Fibroblast of pulmonary artery (primary cell): ENCODE measurements at places on chromosomes 3 and 15.

- DNase-seq = no peak
Measured at GRCh38 chr3:81068546-81068945, 692.9 kb downstream of the GBE1 start.

DNA sequence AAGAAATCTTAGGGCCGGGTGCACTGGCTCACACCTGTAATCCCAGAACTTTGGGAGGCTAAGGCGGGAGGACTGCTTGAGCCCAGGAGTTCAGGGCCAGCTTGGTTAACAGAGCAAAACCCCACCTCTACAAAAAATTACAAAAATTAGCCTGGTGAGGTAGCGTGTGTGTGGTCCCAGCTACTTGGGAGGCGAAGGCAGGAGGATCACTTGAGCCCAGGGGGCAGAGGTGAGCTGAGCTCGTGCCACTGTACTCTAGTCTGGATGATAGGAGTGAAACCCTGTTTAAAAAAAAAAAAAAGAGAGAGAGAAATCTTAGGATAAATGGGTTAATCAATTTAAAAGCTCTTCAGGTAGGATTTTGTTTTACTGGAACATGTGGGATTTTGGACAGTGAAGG is 31.2 kb upstream of the DUT start:
- DNase-seq = no peak

GRCh38 chr3:89571707-89572106 is 464.3 kb downstream of the EPHA3 start:
- DNase-seq = no peak

DNA sequence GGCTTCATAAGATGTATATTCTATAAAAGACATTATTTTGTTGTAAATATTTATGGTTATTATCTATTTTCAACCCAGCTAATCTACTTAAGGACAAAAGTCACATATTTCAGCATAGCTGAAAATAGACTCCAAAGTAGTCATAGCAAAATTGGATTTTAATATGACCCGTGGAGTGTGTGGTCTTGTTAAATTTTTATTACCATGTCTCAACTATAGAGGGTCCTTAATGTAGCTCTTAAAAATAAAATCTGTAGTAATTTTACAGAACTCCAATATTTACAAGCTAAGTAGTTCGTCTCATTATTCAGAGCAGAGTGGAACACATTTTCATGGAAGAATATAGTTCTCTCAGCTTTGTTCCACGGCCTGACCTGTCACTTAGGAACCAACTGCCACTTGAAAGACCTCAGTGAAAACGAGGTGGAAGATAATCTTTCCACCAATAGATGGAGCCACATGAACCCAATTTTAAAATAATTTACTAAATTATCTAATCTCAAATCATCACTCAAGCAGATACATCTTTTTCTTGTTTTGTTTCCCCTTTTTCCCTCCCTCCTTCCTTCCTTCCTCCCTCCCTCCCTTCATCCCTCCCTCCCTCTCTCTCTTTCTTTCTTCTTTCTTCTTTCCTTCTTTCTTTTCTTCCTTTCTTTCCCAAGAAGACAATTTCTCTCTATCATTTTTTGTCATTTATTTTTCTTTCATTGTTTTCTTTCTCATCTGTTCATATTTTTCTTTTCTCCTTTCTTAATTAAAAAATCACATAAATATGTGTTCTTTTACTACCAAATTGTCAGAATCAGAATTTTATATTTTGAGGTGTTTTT is 97.2 kb downstream of the CLDN1 start:
- peak; percentile 48 for DNase-seq

DNA sequence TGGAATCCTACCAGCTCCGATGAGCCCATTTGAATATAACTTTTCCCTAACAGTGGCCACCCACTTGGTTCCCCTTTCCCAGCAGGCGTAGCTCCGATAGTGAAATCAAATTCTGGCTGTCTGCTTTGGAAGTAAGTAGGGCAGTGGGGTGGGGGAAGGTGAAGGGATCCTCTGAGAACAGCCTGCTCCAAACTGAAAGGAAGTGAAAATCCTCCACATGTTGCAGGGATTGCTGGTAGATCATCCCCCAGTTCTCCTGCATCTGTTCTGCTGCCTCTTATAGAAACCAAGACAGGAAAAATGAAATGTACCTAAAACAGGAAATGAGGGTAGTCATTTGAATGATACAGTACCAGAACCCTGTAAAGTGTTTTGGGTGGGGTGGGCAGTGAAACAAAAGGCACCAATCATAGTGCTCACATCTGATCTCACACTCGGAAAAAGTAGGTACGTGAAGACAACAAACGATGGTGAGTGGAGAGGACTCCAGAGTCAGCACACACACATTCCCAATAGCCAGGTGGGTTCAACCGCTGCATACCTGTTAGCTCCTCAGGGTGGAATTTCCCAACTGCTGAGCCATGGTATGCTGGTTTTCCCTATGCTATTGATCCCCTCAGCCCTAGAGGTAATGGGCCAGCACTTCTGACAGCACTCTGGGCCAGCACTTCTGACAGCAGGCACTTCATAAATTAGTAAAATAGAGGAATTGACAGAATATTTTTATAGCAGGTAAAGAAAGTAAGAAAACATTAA is 304.9 kb upstream of the ADAMTS9 start:
- no peak for DNase-seq

GRCh38 chr3:2967871-2968270 is 142.3 kb downstream of the IL5RA start:
- no peak for DNase-seq

DNA sequence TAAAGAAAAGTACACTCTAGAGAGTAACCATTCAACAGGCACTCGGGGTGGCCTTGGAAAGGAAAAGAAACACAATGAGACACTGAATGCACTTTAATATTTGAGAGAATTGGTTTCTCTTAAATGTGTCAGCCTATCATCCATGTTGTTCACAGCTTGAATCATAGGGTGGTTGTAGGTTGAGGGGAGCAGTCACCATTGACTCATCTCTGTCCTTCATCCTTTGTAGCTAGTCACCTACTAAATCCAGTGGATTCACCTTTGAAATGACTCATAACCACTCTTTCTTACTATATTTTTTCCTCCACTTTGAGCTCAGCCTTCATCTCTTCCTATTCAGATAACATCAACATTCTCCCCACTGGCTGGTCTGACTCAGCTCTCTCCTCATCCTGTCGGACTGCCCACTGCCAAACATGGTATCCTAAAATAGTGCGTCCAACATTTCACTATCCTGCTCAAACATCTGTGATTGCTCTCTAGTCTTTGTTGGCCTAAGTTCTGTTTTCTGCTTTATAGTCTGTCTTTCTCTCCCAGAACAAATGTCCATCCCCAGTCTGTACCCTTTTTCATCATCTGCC is 182.7 kb upstream of the GADL1 start:
- DNase-seq = peak; percentile 84

- peak; percentile 23 for DNase-seq
Measured at GRCh38 chr15:34514251-34514670, 69.2 kb downstream of the GOLGA8B start.

GRCh38 chr15:52378746-52379394 is 83.3 kb upstream of the MYO5C start:
- no peak for DNase-seq

DNA sequence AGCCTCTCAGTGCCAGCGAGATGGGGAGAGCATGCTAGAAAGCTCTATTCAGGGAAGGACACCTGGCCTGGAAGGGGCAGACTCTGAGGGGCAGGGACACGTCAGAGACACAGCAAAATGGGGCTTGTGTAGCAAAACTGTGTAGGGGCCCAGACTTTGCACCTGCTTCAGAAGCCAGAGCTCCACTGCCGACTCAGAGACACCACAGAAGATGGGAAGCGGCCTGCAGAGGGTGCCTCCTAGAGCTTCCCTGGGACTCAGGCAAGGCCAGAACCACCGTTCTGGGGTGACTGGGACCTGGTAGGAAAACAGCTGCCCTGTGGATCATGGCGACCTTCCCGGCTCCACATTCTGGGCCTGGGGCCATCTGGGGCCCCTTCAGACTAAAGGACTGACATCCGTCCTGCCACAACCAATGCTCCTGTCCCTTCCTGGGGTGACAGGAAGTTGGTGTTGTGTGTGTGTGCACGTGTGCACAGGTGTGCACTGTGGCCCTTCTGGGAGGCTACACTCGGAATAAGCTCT is 17.4 kb upstream of the TKT start:
- no peak for DNase-seq

GRCh38 chr3:9078561-9079240 is 115.4 kb upstream of the RAD18 start:
- DNase-seq = no peak

GRCh38 chr3:146537603-146538002 is 6.8 kb downstream of the PLSCR1 start:
- peak; percentile 47 for DNase-seq

DNA sequence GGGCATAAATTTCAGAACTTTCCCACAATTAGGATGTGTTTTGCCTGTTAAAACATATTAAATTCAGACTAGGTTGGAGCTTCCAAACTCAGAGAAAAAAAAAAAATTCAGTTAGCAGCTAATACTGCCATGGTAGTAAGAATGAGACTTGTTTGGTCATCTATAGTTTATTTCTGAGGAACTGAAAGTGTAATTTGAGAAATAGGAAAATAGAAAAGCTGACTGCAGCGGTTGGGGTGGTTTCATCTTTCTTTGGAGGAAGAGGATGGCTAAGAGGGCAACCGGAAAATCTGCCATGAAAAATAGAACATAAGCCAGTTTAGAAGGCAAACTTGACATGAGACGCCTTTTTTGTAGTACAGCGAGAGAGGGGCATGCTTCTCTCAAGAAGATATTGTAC is 371.2 kb upstream of the ROBO2 start:
- no peak for DNase-seq

DNA sequence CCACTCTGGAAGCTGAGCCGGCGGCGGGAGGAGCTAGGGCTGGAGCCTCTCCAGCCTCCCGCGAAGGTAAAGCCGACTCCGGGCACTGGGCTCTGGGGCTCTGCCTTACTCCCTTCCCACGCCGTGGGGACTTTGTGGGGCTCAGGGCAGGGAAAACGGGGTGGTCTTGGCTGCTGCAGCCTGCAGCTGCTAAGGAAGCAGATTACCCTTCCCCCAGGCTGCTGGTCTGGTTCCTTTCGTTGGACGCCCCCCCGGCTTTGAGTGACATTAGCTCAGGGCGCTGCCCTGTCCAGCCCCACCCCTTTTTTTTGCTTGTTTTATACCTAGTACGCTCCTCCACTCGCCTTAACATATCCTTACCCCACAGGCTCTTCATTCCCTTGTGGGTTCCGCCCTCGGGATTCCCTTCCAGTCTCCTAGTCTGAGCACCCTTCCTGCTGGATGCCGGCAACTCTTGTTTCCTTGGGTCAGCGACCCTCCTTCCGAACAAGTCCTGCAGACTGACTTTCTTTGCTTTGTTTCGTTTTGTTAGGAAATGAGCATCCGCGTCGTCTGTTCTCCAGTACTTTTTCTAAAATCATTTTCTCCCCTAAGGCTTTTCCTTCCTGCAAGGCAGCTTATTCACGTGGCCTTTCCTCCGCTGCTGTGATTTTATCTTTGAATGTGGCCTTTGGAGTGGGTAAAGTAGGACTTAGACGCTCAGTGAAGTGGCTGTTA is 551 bp downstream of the DNAJC13 start:
- DNase-seq = peak; percentile 81

- peak; percentile 11 for DNase-seq
Measured at GRCh38 chr15:71545223-71545760, 265.1 kb upstream of the NR2E3 start.

GRCh38 chr3:129446926-129447325 is 6.9 kb downstream of the IFT122 start:
- DNase-seq = no peak

DNA sequence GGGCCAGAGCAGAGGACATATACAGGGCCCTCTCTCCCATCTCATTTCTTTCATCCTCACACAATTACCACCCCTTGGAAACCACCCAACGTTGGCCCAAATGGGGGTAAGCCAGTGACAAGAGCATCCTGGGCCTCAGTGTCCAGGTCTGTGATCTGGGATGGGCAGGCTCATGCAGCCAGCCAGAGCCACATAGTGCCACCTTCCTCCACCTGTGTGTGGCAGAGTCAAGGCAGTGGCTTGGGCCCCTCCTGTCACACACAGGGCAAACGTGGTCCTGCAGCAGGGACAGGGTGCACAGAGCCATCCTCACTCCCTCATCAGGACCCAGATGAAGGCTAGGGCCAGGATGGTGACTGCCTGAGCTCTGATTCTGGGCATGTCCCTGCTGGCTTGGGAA is 2.3 kb upstream of the MYL3 start:
- DNase-seq = no peak

- DNase-seq = no peak
Measured at GRCh38 chr3:5972586-5972985, 785.1 kb downstream of the EDEM1 start.

GRCh38 chr3:72334681-72335457 is 513.4 kb downstream of the SHQ1 start:
- DNase-seq = no peak

- peak; percentile 31 for DNase-seq
Measured at GRCh38 chr15:69535101-69535638, 82.6 kb downstream of the RPLP1 start.

GRCh38 chr3:173066044-173067004 is 74.7 kb downstream of the SPATA16 start:
- DNase-seq = peak; percentile 81

DNA sequence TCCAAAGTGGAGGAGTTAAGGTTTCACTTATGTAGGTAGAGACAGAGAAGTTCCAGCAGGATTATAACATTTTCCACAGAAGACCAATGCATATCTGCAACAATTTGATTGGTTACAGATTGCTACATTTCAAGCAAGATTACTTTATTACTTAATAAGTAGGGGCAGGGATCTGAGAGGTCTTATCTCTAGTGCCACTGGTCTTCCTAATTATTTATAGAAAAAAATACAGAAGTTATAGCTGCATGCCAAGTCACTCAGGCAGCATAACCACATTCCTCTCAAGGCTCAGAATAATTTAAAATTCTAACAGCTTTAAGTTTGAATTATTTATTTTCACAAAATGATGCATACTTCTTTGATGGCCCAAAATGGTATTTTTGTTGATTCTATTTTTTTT is 30.5 kb downstream of the RAD54L2 start:
- no peak for DNase-seq

DNA sequence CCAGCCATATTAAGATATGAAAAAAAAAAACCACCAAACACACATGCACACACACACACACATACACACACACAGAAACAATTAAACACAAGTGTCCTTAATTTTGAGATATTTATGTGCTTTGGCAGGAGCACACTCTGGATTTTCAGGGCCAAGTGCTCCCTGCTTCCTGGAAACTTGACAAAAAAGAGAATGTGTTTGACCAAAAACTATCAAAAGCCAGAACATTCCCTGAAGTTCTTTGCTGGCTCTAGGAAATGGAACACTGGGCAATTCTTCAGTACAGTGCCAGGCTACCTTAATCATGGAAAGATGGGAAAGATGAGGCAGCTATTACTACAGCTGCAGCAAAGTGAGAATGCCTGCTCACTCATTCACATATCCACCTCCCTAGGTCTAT is 44.6 kb downstream of the P3H2 start:
- peak; percentile 20 for DNase-seq

- DNase-seq = no peak
Measured at GRCh38 chr3:184230081-184230602, 757 bp downstream of the VWA5B2 start.

DNA sequence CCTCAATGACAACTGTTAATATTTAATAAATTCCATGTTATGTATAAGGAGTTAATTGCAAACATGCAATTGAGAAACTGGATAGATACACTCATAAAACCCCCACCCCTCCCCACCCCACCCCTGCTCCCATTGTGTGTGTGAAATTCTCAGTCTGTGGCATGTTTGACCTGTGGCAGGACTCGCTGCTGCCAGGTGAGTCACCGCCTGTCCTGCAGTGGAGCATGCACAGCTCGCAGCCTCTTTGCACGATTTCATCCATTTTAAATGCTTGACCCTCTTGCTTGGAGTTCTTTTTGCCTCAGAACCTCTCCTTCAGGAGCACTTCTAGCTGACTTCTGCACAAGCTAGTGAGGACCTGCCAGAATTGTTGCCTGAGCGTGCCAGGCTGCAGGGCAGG is 5.3 kb upstream of the APEH start:
- no peak for DNase-seq
